ENCODE measurements at places on chromosomes 5 and 9.

- no peak overlapping the region for H3K27ac ChIP-seq
- no peak overlapping the region for H3K4me3 ChIP-seq
- no peaks in the 10 kb centered on the region for H3K4me1 ChIP-seq
- H3K36me3 ChIP-seq: no peaks in the 10 kb centered on the region
- no peak for DNase-seq
Measured at GRCh38 chr5:162128117-162128516, 60.5 kb downstream of the GABRG2 start.

DNA sequence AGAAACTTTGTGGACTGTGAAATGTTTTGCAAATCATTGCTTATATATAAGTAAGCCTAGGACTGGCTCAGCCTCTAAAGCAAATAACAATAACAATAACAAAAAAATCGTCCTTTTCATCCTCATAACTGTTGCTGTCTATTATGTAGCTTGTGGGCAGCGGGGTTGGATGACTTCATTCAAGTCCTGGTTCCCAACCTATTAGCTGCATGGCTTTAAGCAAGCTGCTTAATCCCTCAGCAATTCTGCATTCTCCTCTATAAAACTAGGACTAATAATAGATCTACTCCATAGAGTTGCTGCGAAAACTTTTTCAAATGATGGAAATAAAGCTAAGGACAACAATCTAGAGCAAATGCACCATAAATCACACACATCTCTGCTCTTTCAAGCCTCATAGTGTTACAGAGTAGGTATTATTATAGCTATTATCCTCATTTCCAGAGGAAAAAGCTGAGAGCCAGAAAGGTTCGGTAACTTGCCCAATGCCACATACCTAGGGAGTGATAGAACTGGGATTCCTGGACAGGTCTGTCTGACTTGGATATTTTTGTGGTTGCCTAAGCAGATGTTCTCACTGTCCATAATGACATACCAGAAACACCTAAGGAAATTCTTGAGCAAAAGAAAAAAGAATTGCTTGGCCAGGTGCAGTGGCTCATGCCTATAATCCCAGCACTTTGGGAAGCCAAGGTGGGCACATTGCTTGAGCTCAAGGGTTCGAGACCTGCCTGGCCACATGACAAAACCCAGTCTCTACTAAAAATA is 98.8 kb upstream of the ADRA1B start:
- DNase-seq: no peak
- no peak overlapping the region for H3K4me3 ChIP-seq
- no peaks in the 10 kb centered on the region for H3K36me3 ChIP-seq
- no peak overlapping the region for H3K27ac ChIP-seq

DNA sequence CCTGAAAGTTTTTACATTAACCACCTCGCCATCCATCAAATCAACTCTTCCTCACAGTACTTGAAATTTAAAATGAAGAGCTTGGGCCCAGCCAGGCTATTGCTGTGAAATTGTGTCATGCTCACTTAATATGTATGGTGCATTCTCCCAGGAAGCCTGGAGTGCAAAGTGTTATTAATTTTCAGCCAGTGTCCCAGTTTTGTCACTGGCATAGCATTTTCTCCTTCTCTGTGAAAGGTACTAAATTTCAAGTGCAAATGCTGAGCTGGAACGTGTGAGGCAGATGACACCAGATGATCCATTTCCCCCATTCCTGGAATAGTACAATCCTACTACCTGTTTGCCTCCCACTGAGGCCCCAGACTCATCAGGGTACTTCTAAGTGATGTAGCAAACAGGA is 397.6 kb upstream of the ACTBL2 start:
- no peak overlapping the region for H3K27ac ChIP-seq
- H3K27me3 ChIP-seq: peaks cover 3% of the 10 kb centered on the region
- DNase-seq: no peak
- no peaks in the 10 kb centered on the region for H3K36me3 ChIP-seq
- H3K4me1 ChIP-seq: peaks cover 32% of the 10 kb centered on the region

GRCh38 chr9:115690786-115691496 is 462.6 kb upstream of the PAPPA start:
- H3K36me3 ChIP-seq: no peaks in the 10 kb centered on the region
- peaks cover 3% of the 10 kb centered on the region for H3K27me3 ChIP-seq
- H3K27ac ChIP-seq: no peak overlapping the region
- DNase-seq: no peak

GRCh38 chr9:131530546-131530919 is 530 bp downstream of the UCK1 start:
- H3K4me1 ChIP-seq: peaks cover 28% of the 10 kb centered on the region
- peaks cover 25% of the 10 kb centered on the region for H3K36me3 ChIP-seq
- H3K4me3 ChIP-seq: peak overlapping the region; percentile 88
- DNase-seq: peak; percentile 62
- peaks cover 4% of the 10 kb centered on the region for H3K27me3 ChIP-seq
- peak overlapping the region; percentile 90 for H3K27ac ChIP-seq

- peaks cover 3% of the 10 kb centered on the region for H3K27me3 ChIP-seq
- peaks cover 96% of the 10 kb centered on the region for H3K4me1 ChIP-seq
- H3K36me3 ChIP-seq: peaks cover 89% of the 10 kb centered on the region
- DNase-seq: no peak
- H3K4me3 ChIP-seq: peak overlapping the region; percentile 22
Measured at GRCh38 chr5:141521244-141521781, 32.4 kb downstream of the PCDHGC5 start.

- DNase-seq: peak; percentile 89
- H3K36me3 ChIP-seq: peaks cover 1% of the 10 kb centered on the region
- H3K27me3 ChIP-seq: no peaks in the 10 kb centered on the region
- peaks cover 68% of the 10 kb centered on the region for H3K4me1 ChIP-seq
- H3K27ac ChIP-seq: peak within 1 kb of the TSS; percentile 91
Measured at GRCh38 chr9:136545965-136546696, at the start of gene NOTCH1. TSS of gene NOTCH1 (minus strand) at chr9:136546048. CDS start at chr9:136545786, 262 bp downstream.

GRCh38 chr5:33480876-33481275 is 40.1 kb downstream of the TARS1 start:
- DNase-seq: no peak
- H3K4me1 ChIP-seq: peaks cover 59% of the 10 kb centered on the region
- H3K4me3 ChIP-seq: no peak overlapping the region

GRCh38 chr5:129098488-129099183 is 4.1 kb downstream of the ISOC1 start:
- no peak overlapping the region for H3K27ac ChIP-seq
- no peak for DNase-seq
- no peak overlapping the region for H3K4me3 ChIP-seq
- H3K4me1 ChIP-seq: peaks cover 39% of the 10 kb centered on the region

GRCh38 chr9:26687421-26687820 is 205.2 kb downstream of the CAAP1 start:
- H3K27ac ChIP-seq: no peak overlapping the region
- no peaks in the 10 kb centered on the region for H3K27me3 ChIP-seq
- no peak overlapping the region for H3K4me3 ChIP-seq

DNA sequence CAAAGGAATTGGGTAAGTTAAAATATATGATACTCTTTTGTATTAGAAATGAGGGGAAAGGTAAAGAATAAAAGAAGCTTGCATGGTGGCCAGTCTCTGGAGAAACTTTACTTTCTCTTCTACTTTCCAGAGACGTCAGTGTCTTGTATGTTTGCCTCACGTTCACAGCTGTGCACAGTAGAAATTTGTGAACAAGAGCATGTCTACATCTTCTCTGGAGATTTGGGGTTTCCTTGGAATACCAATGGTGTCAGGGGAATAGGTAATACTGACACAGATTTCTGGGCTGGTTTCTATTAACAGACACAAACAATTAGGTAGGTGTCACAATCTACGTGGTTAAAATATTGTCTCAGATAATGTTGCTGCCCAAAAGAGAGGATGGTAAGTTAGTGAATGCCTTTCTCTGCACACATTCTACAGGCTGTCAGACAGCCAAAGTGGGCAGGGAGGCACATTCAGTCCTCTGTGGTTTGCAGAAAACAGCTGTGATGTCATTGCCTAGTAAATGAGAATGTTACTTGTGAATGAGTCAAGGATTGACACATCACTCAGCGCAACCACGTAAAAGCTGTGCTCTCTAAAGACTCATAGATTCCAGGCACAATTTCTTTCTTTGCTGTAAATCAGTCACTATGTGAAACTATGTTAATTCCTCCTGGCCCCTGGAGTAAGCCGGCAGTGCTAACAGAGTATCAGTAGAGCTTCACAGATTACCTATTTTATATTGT is 397.1 kb downstream of the MAN2A1 start:
- no peak for DNase-seq
- no peaks in the 10 kb centered on the region for H3K4me1 ChIP-seq
- H3K27me3 ChIP-seq: peaks cover 3% of the 10 kb centered on the region
- H3K36me3 ChIP-seq: no peaks in the 10 kb centered on the region

GRCh38 chr9:115914291-115914690 is 239.3 kb upstream of the PAPPA start:
- H3K27ac ChIP-seq: no peak overlapping the region
- no peaks in the 10 kb centered on the region for H3K27me3 ChIP-seq
- H3K4me1 ChIP-seq: no peaks in the 10 kb centered on the region
- H3K4me3 ChIP-seq: no peak overlapping the region
- no peak for DNase-seq

DNA sequence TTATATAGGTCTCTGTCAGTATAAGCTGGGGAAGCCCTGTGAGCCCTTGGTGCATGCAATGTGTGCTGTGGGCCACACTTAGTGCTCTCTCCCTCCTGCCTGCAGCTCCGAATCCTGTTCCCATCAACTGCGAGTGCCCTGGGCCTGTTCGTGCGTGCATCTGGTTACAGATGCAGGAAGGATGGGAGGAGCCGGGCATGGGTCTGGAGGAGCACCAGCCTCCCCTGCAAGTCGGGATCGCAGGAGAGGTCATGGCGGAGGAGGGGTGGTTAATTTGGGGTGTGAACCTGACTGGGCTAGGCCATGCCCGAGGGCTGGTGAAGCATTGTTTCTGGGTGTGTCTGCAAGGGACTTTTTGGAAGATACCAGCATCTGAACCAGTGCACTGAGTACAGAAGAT is 274.6 kb upstream of the IRX4 start:
- DNase-seq: no peak
- H3K36me3 ChIP-seq: no peaks in the 10 kb centered on the region
- H3K4me1 ChIP-seq: peaks cover 35% of the 10 kb centered on the region
- H3K27me3 ChIP-seq: peaks cover 20% of the 10 kb centered on the region

DNA sequence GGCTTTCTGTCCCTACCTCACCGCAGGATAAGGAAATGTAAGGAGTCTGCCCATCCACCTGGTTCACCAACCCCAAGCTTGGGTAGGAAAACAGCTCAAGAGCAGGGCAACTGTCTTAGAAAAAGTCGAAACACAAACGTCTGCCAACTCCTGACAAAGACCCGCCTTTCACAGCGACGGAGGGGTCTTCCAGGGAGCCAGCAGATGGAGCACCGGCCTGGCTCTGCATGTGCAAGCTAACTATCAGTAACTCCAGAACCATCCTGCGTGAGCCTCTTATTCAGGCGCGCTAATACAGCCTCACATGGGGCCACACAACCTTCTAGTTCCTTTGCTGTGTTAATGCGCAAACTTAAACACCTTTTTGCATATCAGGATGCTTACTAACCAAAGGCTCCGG is 26.9 kb downstream of the CAMSAP1 start:
- no peak overlapping the region for H3K4me3 ChIP-seq
- H3K27ac ChIP-seq: no peak overlapping the region
- peaks cover 66% of the 10 kb centered on the region for H3K4me1 ChIP-seq
- DNase-seq: no peak
- H3K36me3 ChIP-seq: peaks cover 29% of the 10 kb centered on the region
- no peaks in the 10 kb centered on the region for H3K27me3 ChIP-seq

Data from nephron progenitor cell (in vitro differentiated cells).